ENCODE measurements at places on chromosomes 5 and 9.

DNA sequence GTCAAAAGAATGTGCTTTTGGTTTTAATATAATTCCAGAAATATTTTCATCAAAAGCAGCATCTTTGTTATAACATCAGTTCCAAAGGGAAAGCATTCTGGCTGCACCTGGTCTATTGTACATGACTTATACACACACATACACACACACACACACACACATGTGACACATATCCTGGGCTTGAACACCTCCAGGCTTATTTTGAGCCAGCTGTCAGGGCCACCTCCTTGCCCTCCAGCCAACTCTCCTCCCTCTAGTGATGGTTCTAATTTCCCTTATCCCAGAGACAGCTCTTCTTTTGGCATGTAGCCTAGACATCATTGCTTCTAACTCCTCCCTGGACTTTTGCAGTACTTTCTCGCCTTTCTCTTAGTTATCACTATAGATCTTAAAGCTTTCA, 115.0 kb downstream of the PIK3R1 start:
- no peak for DNase-seq

- no peak for DNase-seq
Measured at GRCh38 chr9:128893354-128893753, 11.4 kb downstream of the LRRC8A start.

DNA sequence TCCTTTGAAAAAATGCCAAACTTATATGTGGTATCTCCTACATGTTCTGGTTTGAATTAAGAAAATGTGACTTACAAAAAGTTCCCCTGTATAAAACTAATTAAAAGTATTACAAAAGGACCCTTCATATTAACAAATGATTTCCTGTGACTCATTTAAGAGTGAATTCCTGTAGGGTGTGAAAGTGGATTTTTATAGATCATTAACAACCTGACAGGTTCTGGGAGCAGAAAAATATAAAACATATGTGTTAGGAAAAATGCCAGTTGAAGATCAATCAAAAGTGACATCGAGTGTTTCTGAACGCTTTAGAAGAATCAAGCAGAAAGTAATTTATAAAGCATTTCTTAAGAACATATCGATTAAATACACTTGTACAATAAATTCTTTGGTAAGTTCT, 35.5 kb downstream of the CAMK4 start:
- no peak for DNase-seq

GRCh38 chr9:82621447-82621846, 441.5 kb downstream of the RASEF start:
- peak; percentile 21 for DNase-seq

DNA sequence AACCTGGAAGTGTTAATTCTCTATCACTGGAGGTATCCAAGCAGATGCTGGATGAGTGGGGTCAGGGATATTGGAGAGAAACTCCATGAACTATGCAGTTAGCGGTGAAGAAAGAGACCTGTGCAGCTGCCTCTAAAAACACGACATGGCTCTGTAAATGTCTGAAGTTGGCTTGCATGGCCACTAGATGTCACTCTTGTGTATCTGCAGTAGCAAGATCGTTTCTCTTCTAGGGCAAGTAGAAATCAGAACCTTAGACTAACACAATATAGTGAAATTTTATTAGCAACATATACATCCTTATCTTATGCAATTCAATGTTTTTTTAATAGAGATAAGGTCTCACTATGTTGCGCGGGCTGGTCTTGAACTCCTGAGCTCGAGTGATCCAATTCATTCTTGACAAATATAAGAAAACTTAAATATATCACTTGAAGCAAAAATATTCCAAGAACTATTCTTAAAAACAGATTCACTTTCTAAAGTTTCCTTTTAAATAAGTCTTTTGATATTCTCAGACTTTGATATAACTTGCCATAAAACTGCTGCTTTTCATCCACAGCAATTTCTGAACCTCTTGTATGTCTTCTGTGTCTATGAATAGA, 2.9 kb downstream of the OR2S2 start:
- peak; percentile 75 for DNase-seq

DNA sequence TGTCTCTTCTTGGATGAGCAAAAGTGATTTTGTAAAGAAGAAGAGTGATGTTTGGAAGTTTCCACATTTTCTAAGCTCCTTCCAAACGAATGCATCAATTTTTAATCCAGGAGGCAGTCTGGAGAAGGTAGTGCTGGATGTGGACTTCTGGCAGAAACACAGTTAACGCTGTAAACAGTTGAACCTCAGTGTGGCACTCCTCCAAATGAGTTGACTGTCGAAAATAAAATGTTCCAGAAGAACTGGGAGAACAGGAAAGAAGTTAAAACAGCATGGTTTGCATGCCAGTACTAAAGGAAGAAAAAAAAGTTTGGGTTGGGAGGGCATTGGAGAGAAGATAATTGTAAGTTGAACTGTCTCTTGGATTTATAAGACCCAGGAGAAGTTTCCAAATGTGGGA, 6.5 kb downstream of the ZNF462 start:
- DNase-seq = no peak

- DNase-seq = peak; percentile 65
Measured at GRCh38 chr5:171629628-171630349, 155.8 kb upstream of the SMIM23 start.

- no peak for DNase-seq
Measured at GRCh38 chr9:116574027-116574679, 113.0 kb upstream of the TRIM32 start.

GRCh38 chr5:52990528-52990925, 1.4 kb downstream of the ITGA2 start:
- no peak for DNase-seq

GRCh38 chr9:29319736-29320513, 1746.6 kb upstream of the C9orf72 start:
- peak; percentile 13 for DNase-seq

DNA sequence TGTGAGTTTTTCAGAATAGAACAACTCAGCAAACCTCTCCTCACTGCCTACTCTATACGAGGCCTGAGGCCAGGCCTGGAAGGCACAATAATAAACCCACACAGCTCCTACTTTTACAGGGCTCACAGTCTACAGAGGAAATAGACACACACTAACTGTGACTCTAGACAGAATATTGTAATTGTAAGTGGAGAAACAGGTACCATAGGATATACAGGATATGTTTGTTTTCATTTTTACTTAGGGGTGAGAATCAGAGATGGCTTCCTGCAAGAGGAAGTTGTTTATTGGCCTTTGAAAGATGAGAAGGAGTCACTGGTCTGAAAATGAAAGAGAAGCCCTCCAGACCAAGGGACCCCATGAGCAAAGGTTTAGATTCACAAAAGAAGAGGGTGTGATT, 35.8 kb upstream of the TGFBR1 start:
- DNase-seq = no peak

GRCh38 chr9:120693700-120694008, 20.6 kb downstream of the MEGF9 start:
- DNase-seq = no peak

- no peak for DNase-seq
Measured at GRCh38 chr5:175862131-175863012, 9.0 kb upstream of the CPLX2 start.

DNA sequence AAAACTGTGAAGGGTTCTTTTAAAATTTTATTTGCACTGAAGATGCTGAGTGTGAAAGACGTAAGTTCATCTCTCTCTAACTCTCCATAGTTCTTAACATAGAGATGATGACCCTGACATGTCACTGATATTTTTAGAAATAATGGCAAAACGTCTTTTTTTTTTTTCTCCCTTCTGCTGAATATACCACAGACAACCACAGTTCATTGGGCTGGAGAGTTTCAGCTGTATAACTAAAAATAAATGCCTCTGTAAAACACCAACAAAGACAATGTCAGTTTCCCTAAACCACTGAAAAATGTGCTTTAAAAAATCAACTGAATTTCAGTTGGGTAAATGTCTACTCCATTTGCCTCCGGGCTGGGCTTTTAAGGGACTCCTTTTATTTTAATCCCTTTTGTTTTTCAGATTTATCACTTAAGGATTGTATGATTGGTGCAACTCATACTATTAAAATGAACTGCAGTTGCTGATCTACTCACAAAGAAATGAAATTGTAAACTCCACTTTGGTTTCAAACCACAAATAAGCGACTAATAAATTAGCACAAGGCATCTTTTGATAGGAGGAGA, 830.9 kb upstream of the WWC1 start:
- DNase-seq = no peak

- DNase-seq = no peak
Measured at GRCh38 chr9:123735376-123735775, 194.6 kb downstream of the DENND1A start.
